ENCODE measurements at places on chromosomes 3 and 15.

- no peak for DNase-seq
Measured at GRCh38 chr15:98443526-98443925, 204.8 kb upstream of the IGF1R start.

DNA sequence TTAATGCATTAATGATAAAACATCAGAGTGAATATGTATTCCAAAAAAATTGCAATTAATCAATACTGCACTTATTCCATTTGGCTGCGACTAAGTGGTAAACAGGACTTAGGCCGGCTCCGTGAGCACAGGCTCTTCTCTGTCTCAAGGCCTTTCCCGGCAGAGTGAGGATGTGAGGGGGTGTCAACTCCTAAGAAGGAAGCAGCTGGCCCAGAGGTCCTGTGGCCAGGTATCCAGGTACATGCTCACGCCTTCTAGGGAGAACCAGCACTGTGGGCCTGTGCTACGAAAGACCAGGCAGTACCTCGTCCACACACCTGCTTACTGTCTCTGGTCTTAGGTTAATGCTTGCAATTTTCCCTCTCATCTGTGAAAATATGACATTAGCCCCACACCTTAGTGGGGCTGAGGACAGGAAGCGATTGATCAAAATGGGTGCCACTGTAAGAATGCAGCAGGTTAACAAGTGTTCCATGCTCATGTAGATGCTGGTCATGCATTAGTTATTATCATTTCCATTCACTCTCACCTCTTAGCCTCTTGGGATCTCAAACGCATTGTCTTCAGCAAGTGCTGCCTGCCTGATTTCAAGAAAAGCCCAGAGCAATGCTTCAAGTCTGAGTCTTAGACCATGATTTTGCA lies 175.3 kb downstream of the ABHD5 start:
- DNase-seq = no peak

GRCh38 chr3:65449841-65450428 lies 588.8 kb downstream of the MAGI1 start:
- DNase-seq = no peak

GRCh38 chr3:184259878-184260723 lies 1.3 kb downstream of the CAMK2N2 start:
- DNase-seq = no peak

GRCh38 chr3:134103470-134103869 lies 73.7 kb upstream of the SLCO2A1 start:
- no peak for DNase-seq

DNA sequence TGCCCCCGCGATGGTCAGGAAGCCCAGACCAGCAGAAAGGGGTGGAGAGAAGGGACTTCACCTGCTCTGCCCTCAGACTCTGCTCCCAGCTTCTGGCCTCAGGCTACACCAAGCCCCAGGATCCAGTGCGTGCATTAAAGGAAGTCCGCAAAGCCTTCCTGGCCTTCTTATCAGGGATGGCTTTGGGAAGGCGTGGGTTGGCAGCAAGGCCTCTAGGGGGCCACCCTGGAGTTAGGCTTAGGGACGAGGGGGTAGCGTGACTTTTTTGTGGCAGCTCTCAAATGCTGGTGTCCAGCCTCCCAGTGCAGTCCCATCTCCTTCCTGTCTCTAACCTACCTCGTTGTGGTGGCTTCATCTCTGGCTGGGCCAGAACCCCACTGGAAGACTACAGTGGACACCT lies 18.9 kb upstream of the RPL29 start:
- no peak for DNase-seq

DNA sequence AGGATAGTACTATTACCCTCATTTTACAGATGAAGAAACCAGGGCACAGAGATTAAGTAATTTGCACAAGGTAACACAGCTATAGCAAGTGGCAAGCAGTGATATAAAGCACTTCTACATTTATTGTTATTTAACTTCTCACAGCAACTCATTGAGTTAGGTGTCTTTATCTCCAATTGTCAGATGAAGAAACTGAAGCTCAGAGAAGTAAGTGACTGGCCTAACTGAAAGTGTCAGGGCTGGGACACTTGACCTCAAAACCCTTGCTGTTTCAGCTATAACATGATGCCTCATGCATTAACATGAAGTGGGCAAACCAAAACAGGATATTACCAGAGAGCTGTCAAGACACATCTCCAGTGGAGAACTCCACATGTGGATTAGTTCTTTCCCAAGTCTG lies 65.8 kb upstream of the LEKR1 start:
- no peak for DNase-seq

DNA sequence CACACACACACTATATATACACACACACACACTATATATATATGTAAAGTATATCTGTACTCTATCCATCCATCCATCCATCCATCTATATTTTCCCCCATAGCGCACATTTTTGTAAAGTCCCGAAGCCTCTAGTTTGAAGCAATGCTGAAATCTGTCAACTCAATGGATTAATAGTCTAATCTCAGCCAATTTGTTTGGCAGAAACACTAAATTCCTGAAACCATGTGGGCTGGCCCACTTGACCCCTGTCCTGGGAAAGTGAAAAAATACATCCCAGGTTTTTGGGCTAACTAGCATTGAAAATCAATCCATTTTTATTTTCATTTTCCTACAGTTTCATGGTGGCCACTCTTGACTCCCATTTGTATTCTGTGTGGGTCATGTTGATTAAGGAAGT lies 166.7 kb downstream of the SLCO3A1 start:
- DNase-seq = no peak

DNA sequence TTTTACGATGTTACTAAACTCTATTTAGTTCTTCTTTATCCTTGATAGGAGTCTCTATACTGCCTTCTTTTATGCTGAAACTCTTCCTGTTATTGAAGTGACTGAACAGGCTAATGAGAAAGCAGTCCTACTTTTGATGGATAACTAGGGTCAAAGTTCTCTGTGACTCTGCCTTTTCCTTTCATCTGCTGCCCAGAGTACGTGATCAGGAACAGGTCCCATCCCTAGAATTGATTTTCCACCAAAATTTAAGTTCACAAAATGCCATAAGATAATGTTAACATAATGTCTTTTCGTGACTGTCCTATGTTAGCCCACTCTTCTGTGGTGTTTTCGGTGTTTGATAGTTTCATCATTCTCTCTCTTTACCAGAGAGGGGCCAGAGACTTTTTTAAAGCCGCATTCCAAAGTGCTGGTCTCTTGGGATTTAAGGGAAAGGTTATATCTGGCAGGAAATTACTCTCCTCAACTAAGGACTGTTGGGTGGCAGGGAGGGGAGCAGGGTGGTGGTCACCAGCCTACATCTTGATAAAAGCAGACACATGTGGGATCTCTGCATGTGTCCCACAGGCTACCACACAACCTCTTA lies 50.3 kb upstream of the PLXND1 start:
- no peak for DNase-seq

DNA sequence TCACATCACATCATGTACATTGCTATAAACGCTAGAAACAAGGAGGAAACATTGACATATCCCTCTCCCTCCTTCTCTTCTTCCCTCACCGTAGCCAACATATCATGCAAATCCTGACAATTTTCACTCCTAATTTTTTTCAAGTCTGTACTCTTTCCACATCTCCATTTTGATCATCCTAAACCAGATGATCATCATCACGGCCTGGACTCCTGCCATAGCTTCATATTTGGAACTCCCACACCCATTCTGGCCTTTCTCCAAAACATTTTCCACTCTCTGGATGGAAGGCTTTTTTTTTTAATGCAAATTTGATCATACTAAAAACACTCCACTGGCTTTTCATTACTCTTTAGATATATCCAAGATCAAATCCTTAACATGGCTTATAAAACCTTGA lies 248.0 kb upstream of the CNTN3 start:
- no peak for DNase-seq

GRCh38 chr15:27865323-27865922 lies 233.7 kb downstream of the OCA2 start:
- DNase-seq = no peak

Measured in NCI-H1436 treated with DMSO at 0.1 percent for 48 hours (cell line).